Activated T-helper 1 cell treated with Interleukin-2 at 50 U/mL for 16 hours (primary cell): ENCODE measurements at places on chromosomes 7 and 10.

DNA sequence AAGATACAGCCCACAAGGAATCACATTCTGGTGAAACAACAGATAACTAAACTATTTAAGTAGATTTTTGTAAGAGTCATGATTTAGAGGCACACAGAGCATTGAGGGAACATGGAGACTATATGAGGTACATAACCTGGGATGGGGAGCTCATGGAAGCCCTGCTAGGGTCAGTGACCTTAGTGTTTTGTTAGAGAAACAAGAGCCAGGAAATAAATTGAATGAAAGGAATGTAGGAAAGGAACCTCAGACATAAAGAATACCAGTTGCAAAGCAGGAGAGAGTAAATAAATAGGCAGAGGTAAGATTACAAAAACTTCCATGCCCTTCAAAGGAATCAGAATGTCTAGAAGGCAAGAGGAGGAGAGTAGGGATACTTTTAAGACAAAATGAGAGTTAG lies 1076.9 kb downstream of the CNTNAP2 start:
- DNase-seq: no peak

- no peak for DNase-seq
Measured at GRCh38 chr10:35140126-35140525, 13.5 kb downstream of the CREM start.

GRCh38 chr7:75638594-75639070 lies 100.1 kb downstream of the HIP1 start:
- no peak for DNase-seq

DNA sequence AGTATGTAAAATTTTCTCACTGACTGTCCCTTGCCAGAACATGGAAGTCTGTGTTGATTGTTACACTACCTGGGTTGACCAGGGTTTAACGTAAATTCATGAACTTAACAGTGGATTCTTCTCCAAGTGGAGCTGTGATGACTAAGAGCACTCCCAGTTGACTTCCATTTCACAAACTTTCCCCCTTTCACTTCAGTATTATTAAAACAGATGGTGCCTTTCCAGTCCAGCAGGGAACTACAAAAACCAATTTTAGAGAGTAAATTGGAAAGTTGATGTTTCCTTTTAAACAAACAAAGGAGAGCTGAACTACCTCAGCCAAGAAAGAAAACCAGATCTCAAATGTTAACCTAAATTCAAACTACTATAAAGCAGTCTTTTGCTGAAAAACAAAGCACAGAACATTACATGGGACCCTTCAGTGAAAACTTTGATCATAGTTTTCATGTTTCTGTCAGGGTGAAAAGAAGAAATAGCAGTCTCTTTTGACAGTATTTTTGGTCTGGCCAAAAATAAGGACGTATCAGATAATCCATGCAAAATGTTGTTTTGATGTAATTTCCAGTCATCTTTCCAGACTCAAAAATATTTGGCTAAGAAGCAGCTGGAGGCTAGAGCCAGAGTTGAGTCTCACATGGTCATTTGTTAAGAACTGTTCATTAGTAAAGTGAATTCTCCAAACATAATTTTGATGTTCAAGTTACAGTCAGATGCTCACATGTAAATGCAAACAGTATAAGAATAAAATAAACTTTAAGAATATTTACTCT lies 479.9 kb upstream of the AKR1E2 start:
- DNase-seq: no peak

- DNase-seq: no peak
Measured at GRCh38 chr10:42926843-42927242, 144.2 kb downstream of the BMS1 start.

- DNase-seq: no peak
Measured at GRCh38 chr10:107576746-107577145, 412.2 kb upstream of the SORCS1 start.

GRCh38 chr7:151859948-151860685 lies 16.8 kb downstream of the PRKAG2 start:
- no peak for DNase-seq

DNA sequence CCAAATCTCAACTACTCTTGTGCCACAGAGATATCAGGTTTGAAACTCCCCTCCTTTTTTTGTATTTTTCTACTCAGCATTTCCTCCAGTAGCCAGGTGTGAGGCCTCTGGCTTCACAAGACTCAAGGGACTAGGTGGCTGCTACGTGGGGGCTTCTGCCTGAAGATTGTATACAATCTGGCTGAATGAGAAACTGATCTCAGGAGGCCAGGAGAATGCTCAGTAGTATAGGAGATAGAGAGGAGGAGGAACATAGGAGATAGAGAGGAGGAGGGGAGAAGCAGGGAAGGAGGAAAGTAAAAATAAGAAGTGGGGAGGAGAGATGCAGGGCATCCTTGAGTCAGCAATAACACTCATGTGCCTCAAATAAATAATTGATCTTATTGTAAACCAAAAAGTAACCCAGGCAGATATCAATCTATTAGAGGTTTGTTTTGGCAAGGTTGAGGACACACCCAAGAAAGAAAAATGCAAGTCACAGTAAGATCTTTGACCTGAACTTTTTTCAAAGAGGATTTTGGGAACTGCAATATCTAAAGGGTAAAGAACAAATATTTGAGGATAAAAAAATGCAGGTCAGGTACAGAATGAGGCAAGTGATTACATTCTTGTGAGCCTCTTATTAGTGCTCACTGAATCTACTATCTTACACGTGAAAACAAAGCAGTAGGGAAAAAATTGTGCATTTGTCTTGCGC lies 36.8 kb downstream of the AKR1C8 start:
- DNase-seq: no peak

GRCh38 chr7:111474723-111475418 lies 87.4 kb downstream of the IMMP2L start:
- DNase-seq: no peak

DNA sequence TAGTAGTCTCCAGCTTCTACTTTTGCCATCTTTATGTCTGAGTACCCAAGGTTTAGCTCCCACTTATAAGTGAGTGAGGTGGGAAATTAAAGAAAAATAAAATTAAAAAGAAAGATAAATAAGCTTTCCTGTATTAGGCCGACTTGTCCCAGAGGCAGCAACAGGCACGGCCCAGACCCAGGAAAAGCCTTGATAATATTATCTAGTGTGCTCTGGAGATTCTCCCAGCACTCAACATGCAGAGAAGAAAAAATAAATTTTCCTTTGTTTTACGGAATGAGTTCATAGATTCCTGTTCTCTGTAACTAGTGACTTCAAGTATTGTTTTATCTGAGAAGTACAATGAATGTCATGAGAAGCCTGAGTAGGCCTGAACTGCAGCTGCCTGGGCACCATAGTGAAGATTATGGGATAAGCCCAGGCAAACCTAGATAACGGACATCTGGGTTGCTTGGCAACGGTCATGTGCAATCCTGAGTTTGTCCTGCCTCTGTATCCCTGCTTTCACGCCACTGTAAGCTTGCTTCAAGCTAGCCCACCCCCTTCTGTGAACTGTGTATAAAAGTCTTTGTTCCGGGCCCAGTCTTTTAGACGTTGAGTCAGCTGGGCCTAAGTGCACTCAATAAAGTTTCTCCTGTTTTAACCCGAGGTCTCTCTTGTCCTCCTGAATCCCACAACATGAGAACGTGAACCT lies 6.4 kb downstream of the ATE1 start:
- no peak for DNase-seq

DNA sequence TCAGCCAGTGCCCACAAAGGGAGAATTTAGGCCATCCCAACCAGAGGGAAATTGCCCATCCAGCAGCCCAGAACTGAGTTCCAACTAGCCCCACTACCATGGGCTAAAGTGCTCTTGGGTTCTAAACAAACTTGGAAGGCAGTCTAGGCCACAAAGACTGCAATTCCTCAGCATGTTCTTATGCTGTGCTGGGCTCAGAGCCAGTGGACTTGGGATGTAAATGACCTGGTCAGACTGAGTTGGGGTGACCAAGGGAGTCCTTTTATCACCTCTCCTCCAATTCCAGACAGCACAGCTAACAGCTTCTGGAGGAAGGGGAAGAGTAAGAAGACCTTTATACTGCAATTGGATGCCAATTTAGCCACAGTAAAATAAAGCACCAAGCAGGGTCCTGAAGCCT lies 607.2 kb upstream of the KCND2 start:
- no peak for DNase-seq

- no peak for DNase-seq
Measured at GRCh38 chr10:61397175-61397986, 55.8 kb downstream of the TMEM26 start.

DNA sequence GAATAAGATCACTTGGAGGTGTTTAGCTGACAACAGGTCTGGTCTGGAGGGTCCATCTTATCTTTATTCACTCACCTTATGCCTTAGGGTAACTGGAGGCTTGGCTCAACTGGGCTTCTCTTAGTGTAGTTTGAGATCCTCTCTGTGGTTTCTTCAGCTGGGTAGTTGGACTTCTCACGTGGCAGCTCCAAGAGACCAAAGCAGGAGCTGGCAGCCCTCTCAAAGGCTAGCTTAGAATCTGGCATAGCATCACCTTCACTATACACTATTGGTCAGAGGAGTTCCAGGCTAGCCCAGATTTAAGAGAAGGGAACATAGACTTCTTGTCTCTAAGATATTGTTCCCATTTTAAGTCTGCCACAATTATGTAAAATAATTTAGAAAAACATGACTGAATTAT lies 16.4 kb downstream of the ADK start:
- DNase-seq: no peak

GRCh38 chr10:30092151-30092790 lies 32.9 kb upstream of the JCAD start:
- DNase-seq: no peak

GRCh38 chr10:11297136-11297535 lies 279.5 kb downstream of the CELF2 start:
- no peak for DNase-seq

GRCh38 chr7:782718-783449 lies 49.4 kb upstream of the SUN1 start:
- DNase-seq: no peak

DNA sequence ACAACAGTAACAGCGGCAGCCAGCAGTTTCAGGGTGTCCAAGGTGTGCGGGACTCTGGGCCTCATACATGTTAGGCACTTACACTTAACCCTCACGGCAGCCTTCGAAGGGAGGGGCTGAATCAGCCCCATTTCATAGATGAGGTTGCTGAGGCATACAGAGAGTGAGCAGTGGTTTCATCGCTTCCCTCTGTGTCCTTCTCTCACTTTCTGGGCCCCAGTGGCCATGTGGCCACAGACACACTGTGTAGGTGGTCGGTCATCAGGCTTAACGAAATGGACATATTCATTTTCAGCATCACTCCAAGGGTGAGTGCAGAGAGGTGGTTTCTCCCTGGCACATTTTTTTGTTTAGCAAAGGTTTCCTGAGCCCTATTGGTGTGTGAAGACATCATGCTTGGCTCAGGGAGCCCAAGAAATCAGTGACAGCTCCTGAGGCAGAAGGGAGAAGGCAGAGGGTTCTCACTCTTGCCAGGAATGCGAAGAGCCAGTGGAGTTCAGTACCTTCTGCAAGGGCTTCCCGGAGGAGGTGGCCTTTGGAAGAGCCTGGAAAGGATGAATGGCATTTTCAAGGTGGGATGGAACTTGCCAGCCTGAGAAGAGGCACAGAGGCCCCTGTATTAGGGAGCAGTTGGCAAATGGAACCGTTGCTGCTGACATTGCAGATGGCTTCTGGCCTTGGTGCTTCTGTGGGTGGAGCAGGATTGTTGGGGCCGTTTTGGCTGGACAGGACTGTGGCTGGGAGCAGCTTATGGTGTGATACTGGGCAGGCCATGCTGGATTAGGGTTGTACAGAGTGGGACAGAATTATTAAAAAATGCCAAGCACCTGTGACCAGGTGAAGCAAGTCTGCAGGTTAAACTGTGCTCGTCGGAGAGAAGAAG lies 61.7 kb upstream of the PPIF start:
- DNase-seq: no peak

- no peak for DNase-seq
Measured at GRCh38 chr10:80500572-80501380, 36.9 kb upstream of the SH2D4B start.

DNA sequence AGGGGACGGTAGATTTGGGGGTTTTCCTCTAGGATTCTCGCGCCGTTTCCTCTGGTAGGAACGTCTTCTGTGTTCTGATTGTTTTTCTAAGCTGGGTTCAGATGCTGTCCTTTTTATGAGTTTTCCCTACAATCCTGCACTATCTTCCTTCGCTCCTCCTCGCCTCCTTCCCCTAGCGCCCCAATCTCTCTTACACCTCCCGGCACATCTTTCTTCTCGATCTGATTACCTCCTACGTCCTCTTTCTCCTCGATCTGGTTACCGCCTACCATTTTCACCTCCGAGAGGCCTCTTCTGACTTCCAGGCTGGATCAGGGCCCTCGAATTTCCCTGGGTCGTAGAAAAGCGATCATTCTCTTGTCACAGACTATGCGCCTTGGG lies 413 bp downstream of the BUD31 start:
- no peak for DNase-seq

- no peak for DNase-seq
Measured at GRCh38 chr10:13102002-13102794, 2.2 kb downstream of the OPTN start.
